ENCODE measurements at places on chromosomes 6 and 20.
A peak's percentile ranks its signal among the peaks of the same experiment; 100 is the strongest.

GRCh38 chr6:122704066-122704465 lies 75.5 kb upstream of the FABP7 start:
- no peak for DNase-seq

GRCh38 chr6:131755597-131755996 lies 44.8 kb upstream of the CTAGE9 start:
- DNase-seq = no peak

GRCh38 chr6:112562301-112563231 lies 215.4 kb downstream of the RFPL4B start:
- no peak for DNase-seq

DNA sequence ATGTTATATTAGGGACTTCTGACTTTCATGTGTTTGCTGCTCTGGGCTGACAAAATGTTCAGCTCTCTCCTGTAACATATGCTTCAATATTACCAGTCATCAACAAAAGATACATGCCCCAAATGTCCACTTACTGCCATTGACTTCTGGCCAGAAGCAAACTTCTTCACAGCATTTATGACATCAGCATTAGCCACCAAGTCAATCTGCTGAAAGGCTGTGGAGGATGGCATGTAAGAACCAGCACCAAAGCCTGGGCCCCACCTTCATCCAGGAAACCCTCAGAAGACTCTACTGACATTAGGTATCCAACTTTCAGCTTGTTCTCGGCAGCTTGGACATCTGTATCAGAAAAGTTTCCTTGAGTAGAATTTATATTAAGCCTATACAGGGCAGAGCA lies 595.5 kb downstream of the COL12A1 start:
- no peak for DNase-seq

- DNase-seq = no peak
Observed at GRCh38 chr6:123039431-123039830, 43.4 kb downstream of the CLVS2 start.

DNA sequence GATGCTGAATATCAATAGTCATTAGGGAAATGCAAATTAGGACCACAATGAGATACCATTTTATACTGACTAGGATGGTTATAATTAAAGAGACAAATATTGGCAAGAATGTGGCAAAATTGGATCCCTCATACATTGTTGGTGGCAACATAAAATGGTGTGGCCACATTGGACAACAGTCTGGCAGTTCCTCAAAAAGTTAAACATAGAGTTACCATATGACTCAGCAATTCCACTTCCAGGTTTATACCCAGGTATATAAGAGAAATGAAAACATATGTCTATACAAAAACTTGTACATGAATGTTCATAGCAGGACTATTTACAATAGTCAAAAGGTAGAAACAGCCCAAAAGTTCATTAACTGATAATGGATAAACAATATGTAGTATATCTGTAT lies 2.0 kb upstream of the CRIP3 start:
- no peak for DNase-seq

DNA sequence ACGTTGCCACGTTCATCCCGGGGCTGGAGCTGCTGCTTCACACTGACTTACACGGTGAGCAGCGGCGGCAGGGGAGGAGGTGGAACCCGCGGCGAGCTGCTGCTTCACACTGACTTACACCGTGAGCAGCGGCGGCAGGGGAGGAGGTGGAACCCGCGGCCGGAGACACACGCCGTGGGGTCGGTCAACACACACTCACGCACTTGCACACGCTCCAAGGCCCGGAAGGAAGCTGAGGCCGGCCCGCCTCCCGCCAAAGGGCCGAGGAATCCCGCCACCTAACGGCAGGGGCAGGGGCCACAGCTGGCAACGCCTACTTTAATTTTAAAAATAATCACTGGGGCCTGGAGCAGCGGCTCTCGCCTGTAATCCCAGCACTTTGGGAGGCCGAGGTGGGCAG lies 94.4 kb upstream of the FOXC1 start:
- DNase-seq = no peak

DNA sequence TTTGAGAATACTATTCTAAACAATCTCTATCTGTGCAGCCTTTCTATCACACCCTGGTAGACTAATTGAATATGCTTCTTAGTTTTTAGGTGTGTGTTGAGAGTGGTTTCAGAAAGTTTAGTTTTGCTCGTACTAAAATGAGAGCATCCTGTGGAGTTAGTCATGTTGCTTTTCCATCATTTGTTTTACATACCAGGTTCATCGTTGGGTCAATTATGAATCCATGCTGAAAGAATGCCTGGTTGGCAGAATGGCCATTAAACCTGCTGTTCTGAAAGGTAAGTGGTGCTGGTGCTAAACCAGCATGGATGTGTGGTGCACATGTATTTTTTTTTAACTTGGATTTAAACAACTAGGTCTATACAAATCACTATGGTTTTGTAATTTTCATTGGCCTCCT lies 49.3 kb downstream of the CYB5R4 start:
- no peak for DNase-seq

DNA sequence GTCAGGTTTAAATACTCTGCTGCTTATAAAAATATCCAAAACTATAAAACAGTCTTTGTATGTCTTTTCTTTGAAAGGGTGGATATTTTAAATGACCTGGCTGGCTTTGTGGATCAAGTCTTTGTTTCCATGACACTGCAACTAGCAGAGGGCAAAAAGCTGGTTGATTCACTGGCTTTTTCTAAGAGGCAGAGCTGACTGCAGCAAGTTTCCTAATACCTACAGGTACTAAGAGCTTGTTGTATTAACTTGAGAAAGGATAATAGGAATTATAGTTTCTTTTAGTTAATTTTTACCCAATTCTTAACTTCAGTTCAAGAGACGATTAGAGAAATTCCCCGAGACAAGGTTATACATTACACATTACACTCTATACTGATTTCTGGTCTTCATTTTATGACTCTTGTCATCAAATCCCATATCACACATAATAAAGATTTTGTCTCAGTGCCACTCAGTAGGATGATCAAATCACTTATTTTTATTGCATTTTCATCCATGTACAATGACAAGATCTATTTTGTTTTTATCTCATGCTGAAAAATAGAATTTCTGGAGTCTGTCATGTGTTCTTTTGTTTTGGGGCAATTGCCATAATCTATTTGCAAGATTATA lies 120.1 kb upstream of the RIMS1 start:
- no peak for DNase-seq

- no peak for DNase-seq
Observed at GRCh38 chr6:7060769-7061516, 46.8 kb upstream of the RREB1 start.

GRCh38 chr6:167103041-167103891 lies 19.6 kb upstream of the CCR6 start:
- no peak for DNase-seq

DNA sequence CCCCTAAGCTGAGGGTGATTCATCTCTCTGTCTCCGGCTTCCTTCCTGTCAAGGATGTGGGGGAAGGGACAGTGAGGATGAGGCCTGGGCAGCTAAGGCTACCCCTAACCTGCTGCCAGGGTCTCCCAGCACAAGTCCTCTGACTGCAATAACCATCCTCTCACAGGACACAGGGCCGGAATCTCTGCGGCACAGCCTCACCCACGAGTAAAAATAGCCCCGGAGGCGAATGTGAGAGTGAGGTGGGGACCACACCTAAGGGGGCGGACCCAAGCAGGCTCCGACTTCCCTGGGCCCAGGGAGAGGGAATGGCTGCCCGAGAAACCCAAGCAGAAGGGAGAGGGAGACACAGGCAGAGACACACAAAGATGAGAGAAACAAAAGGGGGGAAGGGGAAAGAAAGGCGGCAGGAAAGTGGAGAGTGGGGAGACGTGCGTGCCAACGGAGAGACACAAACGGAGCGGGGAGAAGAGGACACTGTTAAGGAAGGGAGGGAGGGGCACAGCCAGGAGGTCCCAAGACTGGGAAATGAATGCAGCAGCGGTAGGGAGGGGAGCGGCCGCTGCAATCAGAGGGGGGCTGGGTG lies 1.4 kb downstream of the CLIC1 start:
- DNase-seq = peak; percentile 37

GRCh38 chr6:32087574-32088486 lies 21.3 kb downstream of the TNXB start:
- DNase-seq = peak; percentile 76

- DNase-seq = no peak
Observed at GRCh38 chr6:159110748-159111147, 58.5 kb upstream of the FNDC1 start.

- DNase-seq = no peak
Observed at GRCh38 chr20:6012179-6012578, 41.7 kb downstream of the LRRN4 start.

- DNase-seq = no peak
Observed at GRCh38 chr6:168179133-168179532, 100.1 kb upstream of the FRMD1 start.

GRCh38 chr20:21106171-21107017 lies at the start of gene LINC00237:
LINC00237 (minus strand) TSS chr20:21106358.
- DNase-seq = no peak

DNA sequence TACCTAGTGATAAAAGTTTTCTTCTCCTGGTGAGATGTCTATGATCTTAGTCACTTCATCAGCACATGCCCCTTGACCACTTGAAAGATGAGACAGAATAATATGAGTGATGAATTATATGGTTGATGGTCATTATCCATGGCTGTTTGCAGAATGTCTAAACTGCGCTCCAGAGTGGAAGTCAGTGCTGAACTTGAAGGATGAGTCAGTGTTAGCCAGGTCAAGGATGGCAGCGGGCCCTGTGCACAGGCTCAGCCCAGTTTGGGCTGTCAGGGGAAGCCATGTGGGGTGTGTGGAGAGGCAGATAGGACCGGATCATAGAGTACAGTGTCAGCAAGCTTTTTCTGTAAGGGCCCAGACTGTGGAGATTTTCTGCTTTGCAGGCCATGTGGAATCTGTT lies 67.2 kb upstream of the KIF25 start:
- DNase-seq = no peak

DNA sequence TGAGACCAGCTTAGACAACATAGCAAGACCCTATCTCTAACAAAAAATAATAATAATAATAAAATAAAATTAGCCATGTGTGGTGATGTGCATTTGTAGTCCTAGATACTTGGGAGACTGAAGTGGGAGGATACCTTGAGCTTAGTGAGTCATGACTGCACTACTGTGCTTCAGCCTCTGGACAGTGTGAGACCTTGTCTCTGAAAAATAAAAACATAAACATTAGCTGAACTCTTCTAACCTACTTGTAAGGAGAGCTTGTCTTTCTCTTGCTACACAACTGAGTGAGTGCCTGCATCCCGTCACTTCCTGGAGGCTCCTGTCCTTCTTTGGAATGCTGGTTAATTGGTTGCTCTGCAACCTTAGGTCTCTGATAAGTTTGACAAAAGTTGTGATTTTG lies 5.1 kb upstream of the DBNDD2 start:
- no peak for DNase-seq

- no peak for DNase-seq
Observed at GRCh38 chr6:35310265-35310831, 12.7 kb downstream of the DEF6 start.

- DNase-seq = no peak
Observed at GRCh38 chr6:17038316-17038715, 63.5 kb upstream of the STMND1 start.

GRCh38 chr6:40977085-40977484 lies 61.9 kb downstream of the UNC5CL start:
- DNase-seq = no peak

GRCh38 chr6:31758281-31758680 lies 4.2 kb upstream of the SAPCD1 start:
- DNase-seq = no peak

DNA sequence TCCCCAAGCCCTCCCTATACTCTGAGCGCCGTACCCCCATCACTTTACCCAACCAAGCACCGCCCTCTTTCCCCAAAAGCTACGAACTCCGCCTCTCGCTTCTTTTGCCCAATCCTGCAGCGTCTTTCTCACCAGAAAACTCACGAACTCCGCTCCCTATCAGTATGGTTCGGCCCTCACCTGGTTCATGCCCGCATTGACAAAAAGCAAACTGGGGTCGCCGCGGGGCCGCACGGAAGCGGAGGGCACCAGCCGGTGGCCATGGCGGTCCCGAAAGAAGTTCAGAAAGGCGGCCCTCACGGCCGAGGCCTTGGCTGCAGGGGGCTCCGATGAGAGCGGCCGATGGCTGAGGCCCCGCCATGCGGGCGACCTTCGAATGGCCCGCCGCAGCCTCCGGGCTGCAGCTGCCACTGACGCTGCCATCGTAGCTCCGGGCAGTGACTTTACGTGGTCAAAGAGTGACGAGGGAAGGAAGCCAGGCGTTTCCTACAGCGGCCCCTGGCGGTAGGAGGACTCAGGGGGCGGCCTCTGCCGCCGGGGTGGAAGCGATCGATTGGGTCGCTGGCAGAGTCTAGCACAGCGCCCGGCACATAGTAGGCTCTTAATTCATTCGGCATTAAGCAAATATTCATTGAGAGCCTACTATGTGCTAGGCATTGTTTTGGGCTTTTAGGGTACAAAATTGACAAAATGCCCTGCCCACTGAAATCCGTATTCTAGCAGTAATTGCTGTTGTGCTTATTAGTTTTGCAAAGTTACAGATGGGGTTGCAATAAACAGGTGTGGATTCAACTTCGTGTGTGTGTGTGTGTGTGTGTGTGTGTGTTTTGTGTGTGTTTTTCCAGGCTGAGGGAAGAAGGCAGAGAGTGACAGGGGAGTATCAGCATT lies at the start of gene AARS2:
Gene AARS2, minus strand, starts transcription at position 447 of the 888 bp plus-strand sequence. Its CDS starts 24 bp downstream, at position 423.
- DNase-seq = peak; percentile 93

DNA sequence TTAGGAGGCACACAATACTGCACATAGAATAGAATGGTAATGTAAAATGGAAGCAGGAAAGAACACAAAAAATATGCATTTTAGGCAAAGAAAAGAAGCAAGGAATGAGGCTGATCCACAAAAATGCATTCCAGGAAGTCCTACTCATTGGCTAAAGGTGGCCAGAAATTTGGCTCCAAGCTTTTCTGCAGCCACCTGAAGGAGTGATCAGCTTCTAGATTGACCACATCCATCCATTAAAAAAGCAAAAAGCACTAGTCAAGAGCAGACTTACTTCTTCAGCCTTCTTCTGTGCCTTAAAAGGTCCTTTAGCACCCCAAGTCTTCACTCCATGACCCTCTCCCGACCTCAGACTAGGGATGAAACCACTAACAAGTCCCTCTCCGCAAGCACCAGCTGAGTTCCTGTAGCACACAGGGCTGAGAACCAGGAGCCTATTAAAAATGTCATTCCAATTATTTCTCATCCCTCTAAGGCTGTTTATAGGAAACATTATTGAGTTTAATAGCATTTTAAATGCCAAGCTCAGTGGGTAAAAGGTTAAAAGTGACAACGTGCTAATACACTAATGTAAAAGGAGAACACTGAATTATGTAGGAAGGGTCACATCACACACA lies 36.5 kb downstream of the TRAM2 start:
- DNase-seq = no peak

Measured in activated naive CD4-positive, alpha-beta T cell treated with anti-CD3 and anti-CD28 coated beads, Interleukin-2, amount 50 U/mL, for 16 hours (primary cell).